Stimulated activated CD4-positive, alpha-beta T cell treated with anti-CD3 and anti-CD28 coated beads, TNF-alpha, amount 100 ng/mL, for 1 hour (primary cell): ENCODE measurements at places on chromosomes 3 and 15.

GRCh38 chr3:120461416-120461815 is 10.6 kb upstream of the FSTL1 start:
- no peak for DNase-seq

GRCh38 chr15:67690936-67691335 is 134.4 kb upstream of the SKOR1 start:
- no peak for DNase-seq

DNA sequence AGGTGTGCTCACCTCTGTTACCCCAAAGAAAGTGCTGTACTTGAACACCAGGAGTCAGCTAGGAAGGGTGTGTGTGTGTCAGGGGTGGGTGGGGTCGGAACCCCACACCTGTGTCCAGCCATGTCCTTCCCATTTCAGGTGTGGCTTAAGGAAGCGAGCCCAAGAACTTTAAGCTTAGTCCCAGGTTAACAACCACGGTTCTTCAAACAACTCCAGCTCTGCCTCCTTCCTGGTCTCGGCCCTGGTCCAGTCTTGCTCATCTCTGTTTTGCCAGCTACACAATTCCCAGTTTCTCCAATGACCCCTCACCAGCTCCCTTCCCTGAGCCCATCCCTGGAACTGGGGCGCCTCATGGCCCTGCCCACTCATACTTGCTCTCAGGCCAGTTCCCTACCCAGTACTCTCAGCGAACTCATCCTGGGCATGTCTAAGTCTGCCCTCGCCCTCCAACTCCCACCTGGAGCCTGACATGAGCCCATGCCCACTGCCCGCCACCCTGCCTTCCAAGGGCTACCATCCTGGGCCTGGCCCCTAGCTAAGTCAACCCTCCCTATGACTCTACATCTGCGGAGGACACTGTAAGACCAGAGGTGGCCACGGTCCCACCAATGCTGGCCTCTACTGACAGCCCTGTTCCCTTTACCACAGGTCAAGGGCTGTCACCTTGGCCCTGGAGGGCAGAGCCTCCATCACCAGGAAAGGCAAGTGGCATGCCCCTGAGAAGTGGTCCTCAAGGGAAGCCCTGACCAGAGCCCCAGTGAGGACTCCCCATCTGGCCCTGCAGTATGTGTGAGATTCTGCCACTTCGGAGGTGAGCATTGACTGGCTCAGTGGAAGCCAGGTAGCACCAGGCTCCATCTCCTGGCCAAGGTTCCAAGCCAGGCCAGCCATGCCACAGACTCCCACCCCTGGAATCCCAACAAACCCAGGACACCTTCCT is 9.2 kb downstream of the POC1A start:
- no peak for DNase-seq

- DNase-seq = no peak
These were observed 429.8 kb upstream of the TPM1 start for GRCh38 chr15:62612771-62613170.

GRCh38 chr15:25891081-25891480 is 28.0 kb upstream of the ATP10A start:
- no peak for DNase-seq

GRCh38 chr3:31249545-31249944 is 283.2 kb upstream of the STT3B start:
- DNase-seq = no peak

GRCh38 chr15:42148808-42149492 is 7.5 kb downstream of the PLA2G4F start:
- DNase-seq = no peak

DNA sequence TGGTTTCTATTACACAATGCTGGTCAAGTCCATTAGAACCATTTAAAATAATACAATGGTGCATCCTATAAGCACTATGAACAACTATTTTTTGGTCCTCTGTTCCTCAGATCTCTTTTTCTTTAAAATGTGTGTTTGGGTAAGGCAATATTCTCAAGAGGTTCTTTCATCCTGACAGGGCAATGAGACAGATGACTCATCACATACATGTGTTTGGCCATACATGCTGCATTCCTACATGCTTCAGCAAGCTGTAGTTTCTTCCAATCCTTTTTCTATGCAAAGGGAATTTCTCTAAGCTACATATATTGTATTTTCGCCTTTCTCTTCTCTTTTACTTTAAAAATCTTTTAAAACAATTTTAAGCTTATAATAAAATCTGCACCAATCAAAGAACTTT is 52.7 kb downstream of the OTOL1 start:
- no peak for DNase-seq

GRCh38 chr15:95558916-95559315 is 771.6 kb upstream of the NR2F2 start:
- no peak for DNase-seq

DNA sequence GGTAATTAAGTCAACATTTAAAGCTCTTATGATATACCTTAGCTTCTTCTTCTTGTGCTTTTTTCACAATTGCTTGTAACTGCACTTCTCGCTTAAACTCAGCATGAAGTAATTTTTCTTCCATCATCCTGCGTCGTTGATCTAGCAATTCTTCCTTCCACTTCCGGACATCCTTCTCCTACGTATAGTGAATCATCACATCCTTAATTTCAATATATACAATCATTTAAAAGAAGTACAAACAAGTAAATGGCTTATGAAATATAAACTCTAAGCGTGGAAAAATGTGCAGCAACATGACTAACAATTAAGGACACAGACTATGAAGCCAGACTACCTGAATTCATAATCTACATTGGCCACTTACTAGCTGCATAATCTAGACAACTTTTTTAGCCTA is 151.4 kb downstream of the SCAPER start:
- no peak for DNase-seq

- no peak for DNase-seq
These were observed 18.4 kb downstream of the SENP5 start for GRCh38 chr3:196886144-196886543.

GRCh38 chr3:45258317-45258716 is 32.2 kb upstream of the TMEM158 start:
- DNase-seq = no peak

DNA sequence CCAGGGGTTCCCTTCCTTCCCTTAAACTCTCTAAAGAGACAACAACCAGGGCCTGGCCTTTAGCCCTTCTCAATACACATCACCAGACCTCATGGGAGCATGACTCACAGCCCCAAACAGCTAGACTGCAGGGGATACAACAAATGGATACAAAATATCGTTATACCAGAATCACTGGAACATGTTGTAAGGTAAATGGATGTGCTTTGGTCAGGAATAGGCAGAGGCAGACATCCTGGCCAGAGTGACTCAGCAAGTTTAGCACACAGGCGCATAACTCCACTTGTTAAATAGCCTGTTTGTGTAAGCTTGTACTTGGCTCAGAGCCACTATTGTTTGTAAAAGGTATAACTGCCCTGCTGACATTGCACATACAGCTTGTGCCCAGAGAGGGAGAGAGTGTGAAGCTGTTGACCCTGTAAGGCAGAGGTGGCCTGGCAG is 18.3 kb downstream of the TMED3 start:
- DNase-seq = no peak

DNA sequence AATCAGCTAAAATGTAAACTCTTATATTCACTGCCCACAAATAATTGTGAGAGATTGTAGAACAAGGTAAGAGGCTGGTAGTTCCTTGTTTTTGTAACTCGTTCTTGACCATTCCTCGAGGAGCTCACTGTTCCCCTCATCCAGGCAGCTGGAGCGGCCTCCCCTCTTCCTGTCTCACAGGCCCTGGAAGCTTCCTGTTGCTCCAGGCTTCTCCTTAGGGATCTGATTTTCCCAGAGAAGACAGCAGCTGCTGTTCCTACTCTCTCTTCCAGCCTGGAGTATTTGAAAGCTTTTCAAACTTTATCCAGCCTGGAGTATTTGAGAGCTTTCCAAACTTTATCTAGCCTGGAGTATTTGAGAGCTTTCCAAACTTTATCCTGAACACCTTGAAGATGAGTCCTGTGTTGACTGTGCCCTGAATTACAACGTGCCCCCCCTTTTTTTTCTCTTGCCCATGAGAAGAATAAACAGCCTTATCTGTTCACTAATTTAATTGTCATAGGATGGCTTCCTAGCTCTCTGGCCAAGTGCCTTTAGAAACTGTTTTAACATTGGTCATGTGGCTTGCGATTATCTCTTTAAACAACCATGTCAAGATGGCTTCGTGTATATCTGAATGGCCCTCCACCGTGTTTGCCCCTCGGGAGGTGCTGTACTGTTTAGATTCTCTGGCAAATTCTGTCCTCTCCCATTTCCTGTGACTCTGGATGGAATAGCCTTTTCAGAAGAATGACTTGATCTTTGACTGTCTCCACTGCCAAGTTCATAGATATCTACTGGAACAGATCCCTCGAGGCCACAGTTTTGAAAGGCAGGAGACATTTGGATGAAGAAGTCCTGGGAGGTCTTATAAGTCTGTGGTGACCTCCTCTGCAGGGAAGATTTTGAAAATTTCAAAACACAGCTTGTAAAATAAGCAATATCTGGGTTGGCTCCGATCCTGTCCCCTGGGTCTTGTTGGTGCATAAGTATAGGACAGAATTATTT is 4.8 kb downstream of the ADAMTSL3 start:
- DNase-seq = no peak

GRCh38 chr3:123782488-123782887 is 101.6 kb downstream of the MYLK start:
- no peak for DNase-seq

DNA sequence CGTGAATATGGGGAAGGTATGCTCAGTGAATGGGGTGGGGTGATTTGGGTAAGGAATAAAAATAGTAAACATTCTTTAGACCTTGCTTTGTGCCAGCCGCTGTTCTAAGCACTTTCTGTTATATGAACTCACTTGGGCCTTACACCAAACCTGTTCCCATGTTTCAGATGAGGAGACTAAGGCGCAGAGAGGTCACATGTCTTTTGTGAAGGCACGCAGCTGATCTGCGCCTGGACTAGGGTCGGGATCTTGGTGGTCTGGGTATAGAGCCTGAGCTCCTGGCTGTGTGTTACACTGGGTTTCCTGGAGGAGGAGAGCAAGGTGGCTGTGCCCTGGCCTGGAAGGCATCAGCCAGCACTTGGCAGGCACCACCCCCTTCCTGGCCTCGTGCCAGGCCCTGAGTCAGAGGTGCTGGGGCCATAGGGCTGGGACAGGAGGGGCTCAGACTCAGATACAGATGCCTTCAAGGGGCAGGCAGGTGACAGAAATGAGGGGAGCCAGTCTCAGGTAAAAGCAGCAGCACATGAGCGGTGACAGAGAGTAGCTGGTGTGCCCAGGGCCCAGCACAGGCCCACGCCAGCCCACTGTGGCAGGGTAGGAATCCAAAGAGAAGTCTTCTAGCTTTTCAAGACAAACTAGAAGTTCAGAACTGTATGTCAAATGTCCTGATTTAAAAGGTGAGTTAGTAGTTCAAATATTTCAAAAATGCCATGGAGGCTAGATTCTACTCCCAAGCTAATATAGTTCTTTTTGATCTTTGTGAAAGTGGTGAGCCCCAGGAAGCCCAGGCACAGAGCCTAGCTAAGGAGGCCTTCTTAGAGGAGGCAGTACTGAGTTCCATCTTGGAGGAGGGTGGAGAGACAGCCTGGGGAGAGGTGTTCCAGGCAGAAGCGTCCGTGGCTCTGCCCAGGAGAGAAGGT is 83.1 kb downstream of the DNAJB8 start:
- no peak for DNase-seq

GRCh38 chr3:58214484-58215316 is 3.9 kb upstream of the DNASE1L3 start:
- no peak for DNase-seq

DNA sequence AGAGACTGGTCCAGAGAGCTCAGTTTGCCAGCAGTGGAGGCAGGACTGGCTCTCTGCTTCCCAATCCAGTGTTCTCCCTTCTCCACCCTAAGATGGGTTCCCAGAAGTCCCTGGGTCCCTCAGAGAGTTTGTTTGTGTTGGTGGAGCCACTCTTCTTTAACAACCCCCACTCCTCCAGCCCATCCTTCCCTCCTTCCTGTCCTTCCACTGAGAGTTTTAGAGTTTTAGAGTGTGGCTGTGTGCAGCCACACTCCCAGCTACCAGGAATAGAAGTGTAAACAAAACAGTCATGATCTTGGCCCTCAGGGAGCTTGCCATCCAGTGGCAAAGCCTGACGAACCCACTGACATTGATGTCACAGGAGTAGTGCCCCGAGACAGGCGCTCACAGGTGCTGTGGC is 12.5 kb upstream of the FBLN2 start:
- DNase-seq = no peak

DNA sequence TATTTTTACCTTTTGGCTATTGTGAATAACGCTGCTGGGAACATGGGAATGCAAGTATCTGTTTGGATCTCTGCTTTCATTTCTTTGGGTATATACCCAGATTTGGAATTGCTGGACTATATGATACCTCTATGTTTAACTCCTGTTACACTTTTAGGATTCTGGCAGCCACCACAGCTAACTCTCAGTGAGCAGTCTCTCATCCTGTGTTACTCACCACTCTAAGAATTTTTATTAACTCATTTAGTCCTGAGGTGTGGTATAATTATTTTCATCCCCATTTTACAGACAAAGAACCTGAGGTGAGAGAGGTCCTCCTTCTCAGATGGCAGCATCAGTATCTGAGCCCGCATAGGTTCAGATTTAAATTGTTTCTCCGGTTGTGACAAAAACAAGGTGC is 1.1 kb downstream of the SPATA12 start:
- DNase-seq = no peak

DNA sequence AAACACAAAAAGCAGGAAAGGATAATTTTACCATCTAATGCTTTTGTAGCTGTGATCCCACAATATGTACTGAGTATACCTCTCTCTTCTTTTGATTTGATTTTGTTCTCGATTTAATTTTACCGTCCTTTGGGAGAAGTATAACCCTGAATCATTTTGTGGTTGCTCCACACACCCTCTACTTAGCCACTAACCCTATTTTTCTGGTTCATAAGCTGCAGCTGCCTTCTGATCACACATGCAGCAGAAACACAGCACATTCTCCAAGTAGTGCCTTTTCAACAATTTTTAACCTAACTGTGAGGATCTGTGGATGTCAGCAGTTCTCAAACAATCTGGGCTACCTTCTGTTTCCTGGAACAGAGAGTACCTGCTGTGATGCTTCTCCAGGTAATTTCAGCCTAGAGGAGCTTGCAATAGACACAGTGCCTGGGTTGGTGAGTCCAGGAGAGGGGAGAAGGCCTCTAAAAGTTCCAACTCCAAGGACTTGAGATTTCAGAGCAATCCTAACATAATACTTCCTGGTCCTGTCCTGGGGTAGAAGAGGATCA is 40.3 kb downstream of the HGD start:
- no peak for DNase-seq

DNA sequence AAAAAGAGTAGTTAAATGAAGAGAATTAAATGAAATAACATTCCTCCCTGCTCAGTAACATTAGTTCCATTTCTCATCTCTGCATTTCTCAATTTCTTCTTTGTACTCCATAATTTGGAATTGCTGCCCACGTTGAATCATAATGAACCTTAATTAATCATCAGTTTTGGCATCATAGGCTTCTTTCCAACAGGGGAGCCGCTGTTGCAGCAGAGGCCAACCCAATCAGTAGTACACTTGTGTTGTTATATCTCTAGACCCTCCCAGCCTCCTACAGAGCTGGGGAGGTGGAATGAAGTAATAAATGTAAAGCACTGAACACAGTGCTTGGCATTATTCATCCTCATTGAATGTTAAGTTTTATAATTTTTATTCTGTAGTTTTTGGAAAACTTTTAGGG is 240.7 kb downstream of the CHST2 start:
- no peak for DNase-seq

- DNase-seq = no peak
These were observed 113.8 kb downstream of the ANP32A start for GRCh38 chr15:68706931-68707330.
